H7 (cell line): ENCODE measurements at places on chromosomes 6 and 20. TPM values are rescaled to one million over a fixed set of nuclear protein-coding genes. Genes with fewer than 3 reads are reported as not detected.

Gene TPBG
- 45.5 and 48.9 TPM in 2 replicates for total RNA-seq

Gene LY6G6F
- not detected in 2 replicates for total RNA-seq

GRCh38 chr6:166223079-166223478 lies 55.4 kb upstream of the TBXT start:
- DNase-seq, result no peak

GRCh38 chr6:2949121-2949520 lies 22.2 kb downstream of the SERPINB6 start:
- no peak for DNase-seq

GRCh38 chr6:19995575-19996257 lies 158.5 kb downstream of the ID4 start:
- peak; percentile 20 for DNase-seq
